ENCODE measurements at places on chromosomes 3 and 15.

- no peak for DNase-seq
Observed at GRCh38 chr3:181510500-181510899, 201.2 kb upstream of the SOX2 start.

- no peak for DNase-seq
Observed at GRCh38 chr3:132090921-132091320, 56.1 kb upstream of the CPNE4 start.

DNA sequence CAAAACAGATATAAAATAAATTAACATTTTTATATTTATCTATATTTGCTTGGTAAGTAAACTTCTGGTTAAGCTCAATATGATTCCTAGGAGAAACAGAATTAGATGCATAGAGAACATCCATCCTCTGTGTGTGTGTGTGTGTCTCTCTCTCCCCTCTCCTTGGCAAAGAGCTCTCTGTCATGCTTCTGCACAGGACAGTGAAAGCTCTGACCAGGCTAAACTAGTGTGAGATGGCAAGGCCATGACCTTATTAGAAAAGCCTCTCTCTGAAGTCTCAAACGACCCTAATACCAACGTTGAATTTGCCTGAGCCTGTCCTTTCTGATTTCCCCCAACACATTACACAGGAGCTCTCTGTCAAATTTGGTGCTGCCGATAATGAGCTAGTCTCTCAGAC is 746.0 kb downstream of the VGLL3 start:
- DNase-seq, result no peak

DNA sequence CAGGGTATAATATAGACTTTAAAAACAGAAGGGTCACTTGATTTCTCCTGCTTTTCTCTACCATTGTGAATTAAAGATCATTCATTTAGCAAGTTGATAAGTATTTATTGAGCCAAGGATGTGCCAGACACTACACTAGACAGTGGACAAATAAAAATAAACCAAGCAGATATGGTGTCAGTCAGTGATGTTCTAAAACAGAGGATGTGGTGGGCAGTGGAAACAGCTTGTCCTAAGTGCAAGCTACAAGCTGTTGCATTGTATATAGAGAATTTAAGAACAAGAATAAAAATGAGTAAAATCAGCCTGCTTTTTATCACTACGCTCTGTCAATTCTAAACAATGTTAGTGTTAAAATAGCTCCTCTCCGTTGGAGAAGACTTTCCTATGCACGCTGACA is 637.3 kb upstream of the GRM7 start:
- no peak for DNase-seq

DNA sequence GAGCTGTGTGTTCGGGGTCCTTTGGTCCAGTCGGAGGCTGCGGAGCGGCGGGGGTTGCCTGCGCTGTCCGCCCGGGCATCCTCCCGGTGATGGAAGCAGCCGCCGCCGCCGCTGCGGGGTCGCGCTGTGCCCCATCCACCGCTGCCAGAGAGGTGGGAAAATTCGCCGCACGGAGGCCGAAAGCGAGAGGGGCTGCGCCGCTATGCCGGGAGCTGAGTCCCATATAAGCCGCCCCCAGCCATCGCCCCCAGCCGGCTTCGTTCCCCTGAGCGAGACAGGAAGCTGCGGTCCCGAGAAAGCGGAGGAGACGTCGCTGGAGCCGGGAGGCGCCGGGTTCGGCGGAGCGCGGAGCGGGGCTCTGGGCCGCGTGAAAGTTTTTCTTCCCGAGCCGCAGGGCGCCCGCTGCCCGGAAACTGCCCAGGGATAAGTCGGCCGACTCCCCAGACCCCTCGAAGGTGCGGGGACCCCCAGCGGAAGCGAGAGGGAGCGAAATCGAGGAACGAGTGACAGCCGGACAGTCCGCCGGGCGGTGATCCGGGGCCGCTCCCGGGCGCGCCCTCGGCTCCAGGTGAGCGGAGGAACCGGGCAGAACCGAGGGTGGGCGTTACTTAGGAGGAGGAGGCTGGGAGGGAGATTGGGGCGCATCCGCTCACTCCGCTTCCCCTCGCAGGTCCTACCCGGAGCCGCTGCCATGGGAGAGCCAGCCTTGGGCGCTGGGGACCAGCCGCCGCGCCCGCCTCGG is 574 bp downstream of the CHST2 start:
- no peak for DNase-seq

GRCh38 chr3:118406562-118406961 is 628.1 kb downstream of the IGSF11 start:
- DNase-seq, result no peak

GRCh38 chr15:49103002-49103401 is 52.4 kb downstream of the COPS2 start:
- no peak for DNase-seq

DNA sequence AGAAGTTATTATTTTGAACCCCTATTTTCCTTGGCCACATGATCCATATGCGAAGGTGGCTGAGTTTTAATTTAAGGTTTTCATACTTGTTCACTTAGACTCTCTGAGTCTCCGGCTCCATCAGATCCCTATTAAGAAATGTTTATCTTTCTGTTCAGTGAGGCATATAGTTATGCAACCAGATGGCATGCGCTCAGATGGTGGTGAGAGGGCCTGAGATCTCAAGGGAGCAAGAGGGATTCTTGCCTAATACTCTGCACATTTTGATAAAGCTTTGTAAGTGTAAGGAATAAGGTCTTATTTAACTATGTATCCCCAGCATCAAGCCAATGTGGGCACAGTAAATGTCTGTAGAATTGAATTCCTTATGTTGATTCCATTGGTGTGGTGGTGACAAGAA is 78.9 kb upstream of the DPH6 start:
- no peak for DNase-seq

DNA sequence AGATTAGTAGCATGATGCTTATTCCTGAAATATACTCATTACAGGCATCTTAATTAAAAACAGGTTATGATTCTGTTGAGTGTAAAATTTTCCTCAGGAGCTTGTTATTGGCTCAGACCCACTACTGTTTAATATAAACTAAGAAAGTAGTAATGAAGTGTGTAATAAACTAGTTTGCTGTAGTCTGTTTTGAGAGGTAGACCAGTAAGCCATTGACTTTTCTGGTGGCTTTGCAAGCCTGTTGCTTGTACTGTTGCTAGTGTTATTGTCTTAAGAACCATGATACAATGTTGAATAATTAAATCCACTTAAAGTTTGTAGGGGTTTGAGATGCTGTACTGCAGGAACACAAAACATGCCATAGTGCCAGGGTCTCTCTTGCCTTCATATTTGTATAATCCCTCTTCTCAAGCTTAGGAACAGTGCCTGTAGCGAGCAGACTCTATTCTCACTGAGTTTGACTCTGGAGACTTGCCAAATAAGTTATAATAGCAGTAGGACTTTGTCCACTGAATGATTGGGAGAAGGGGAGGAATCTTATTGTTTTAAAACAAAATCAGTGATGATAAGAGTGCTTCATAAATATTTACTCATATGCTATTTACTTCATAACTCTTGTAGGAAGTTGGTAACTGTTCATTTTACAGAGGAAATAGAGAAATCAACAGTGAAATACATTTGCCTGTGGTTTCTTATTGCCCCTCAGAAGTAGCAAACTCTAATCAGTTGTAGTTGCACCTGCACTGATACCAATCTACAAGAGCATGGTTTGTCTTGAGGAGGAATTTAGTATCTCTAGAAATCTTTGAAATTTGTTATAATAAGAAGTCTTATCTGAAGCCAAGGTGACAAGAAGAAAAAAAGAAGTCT is 13.4 kb downstream of the TCF12 start:
- no peak for DNase-seq

GRCh38 chr3:65408531-65409175 is 630.1 kb downstream of the MAGI1 start:
- DNase-seq, result no peak

Data from NCI-H187 (cell line).